ENCODE measurements at places on chromosomes 11 and 22.

- no peak for DNase-seq
These were observed 237.8 kb downstream of the TBC1D22A start for GRCh38 chr22:47000256-47000655.

GRCh38 chr11:121657146-121657545 is 204.4 kb upstream of the SORL1-AS1 start:
- DNase-seq: no peak

DNA sequence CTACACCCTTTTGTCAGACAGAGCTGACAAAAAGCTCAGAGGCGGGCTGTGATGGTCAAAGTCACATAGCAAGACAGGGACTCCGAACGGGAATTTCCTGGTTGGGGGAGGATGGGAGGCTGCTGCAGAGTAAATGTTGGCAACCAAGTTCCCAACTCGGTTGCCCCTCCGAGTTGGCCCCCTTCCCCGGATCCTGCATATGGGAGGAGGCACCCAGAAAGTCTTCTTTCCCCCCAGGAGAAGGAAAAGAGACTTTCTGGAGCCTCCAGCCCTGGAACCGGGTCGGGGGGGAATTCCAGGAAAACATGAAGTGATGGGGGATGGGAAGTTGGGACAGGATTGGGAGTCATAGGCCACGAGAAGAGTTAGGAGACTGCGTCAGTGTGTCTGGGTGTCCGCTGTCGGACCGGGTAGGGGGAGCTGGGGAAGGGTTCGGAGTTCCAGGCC is 614 bp downstream of the SELENOM start:
- DNase-seq: no peak

- DNase-seq: no peak
These were observed 569.3 kb downstream of the MIAT start for GRCh38 chr22:27226666-27227065.

DNA sequence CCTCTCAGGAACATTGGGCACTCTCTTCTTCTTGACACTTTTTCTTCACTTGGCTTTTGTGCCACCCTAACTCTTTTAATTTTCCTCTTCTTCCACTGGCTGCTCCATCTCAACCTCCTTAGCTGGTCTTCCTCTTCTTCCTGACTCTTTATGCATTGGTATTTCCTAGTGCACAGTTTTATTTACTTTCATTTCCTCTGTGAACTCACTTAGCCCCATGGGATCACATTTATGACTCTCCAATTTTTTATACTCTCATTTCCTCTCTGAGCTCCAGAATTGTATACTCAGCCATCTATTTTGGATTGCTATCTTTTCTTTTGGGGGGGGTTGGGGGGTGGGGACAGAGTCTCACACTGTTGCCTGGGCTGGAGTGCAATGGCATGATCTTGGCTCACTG is 38.5 kb upstream of the LARGE1 start:
- DNase-seq: no peak

GRCh38 chr11:92843455-92843854 is 126.0 kb upstream of the MTNR1B start:
- no peak for DNase-seq

DNA sequence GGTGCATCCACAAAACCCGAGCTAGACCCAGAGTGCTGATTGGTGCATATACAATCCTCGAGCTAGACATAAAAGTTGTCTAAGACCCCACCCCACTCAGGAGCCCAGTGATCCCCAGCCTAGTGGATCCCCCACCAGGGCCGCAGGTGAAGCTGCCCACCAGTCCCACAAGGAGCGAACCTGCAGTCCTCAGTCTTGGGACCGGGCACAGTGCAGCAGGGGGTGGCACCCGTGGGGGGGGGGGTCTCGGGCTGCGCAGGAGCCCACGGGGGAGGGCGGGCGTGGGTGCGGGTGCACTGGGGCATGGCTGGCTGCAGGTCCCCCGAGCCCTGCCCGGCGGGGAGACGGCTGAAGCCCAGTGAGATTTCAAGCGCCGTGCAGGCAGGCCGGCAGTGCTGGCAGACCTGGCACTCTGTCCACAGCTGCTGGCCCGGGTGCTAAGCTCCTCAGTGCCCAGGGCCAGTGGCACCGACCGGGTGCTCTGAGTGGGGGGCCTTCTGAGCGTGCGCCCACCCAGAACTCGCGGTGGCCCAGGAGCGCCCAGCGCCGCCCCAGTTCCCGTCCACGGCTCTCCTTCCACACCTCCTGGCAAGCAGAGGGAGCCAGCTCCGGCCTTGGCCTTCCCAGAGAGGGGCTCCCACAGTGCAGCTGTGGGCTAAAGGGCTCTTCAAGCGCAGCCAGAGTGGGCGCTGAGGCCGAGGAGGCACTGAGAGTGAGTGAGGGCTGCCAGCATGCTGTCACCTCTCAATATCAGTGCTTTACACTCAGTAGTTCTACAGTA is 989.1 kb downstream of the FAM181B start:
- DNase-seq: no peak

DNA sequence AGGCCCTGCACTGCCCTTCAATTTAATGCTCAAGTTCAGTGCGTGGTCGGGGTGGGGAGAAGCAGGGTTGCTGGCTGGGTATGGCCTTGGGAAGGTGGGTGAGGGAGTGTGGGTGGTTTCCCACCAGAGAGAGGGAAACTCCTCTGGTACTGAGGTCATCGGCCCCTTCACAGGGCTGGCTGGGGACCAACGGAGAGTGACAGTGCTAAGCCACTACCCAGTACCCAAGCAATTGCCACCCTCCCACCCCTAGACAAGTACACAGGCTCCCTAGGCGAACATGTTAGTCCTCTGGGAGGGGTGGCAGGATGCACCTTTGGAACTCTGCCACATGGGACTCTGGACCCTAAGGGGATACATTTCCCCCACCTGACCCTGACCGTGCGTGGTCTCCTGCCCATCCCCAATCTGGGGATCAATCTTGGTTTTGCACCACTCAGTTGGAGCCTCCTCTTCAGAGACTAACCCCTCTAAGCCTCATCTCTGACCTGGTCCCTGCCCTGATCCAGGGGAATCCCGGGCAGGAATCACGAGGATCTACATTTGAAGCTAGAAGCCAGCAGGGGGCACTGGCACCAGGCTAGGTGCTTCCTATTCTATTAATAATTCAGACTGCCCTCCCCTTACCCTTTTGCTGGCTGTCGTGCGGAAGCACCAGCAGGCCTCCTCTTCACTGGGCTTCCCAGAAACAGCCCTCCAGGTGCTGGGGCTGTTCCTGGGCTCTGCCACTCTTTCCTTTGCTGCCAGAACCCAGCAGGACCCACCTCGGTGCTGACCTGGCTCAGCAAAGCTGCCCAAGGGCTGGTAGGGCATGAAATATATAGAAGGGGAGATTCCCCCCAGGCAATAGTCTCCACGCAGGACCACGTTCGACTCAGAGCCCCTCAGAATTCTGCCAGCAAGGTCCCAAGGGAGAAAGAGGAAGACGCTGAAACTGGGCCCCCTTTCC is 377.7 kb downstream of the TENM4 start:
- no peak for DNase-seq

GRCh38 chr11:116210663-116211062 is 562.1 kb downstream of the BUD13 start:
- DNase-seq: no peak

- DNase-seq: no peak
These were observed 43.2 kb upstream of the FADD start for GRCh38 chr11:70159627-70160570.

DNA sequence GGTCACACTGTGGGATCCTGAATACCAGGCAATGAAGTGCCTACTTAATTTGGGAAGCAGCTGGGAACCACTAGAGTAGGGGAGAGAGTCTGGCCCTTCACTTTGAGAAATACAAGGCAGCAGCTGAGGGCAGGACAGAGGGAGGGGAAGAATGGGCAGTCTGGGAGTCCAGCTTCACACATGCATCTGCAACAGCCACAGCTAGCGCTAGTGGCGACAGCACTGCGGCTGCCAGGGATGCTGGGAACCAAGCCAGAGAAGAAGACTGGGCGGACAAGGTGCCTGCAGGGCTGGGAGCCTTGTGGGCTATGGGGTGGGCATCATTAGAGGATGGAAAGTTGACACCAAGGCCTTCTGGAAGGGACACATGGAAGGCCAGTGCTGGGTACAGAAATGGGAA is 15.8 kb downstream of the SCUBE2 start:
- DNase-seq: no peak

Data from activated CD4-positive, alpha-beta T cell treated with anti-CD3 and anti-CD28 coated beads for 48 hours (primary cell).